ENCODE measurements at places on chromosomes 6 and 20.

DNA sequence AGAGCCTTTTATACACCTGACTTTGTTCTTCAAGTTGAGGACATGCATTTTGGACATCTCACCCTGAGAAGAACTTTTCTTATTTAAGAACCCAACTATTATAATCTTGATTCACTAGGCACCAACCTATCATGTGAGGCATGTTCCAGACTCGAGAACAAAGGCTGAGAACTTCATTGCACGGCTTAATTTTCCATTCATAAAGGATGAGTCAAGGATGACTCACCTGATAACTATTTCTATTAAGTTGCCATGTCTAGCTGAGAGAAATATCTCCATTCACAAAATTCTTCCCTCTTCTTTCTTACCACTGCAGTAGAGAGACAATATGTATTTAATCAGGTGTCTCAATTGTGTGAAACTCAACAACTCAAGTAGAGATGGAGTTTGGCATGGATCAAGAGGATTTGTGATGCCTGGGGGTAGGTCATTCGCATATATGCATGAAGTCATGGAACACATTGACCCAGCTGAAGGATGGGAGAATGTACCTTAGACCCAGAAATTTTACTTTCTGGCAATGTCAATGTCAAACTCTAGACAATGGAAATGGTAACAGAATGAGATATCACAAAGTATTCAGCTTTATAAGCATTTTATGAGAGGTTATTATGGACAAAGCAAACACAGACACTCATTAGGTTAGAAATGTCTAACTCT is 208.7 kb upstream of the PRND start:
- DNase-seq = no peak

DNA sequence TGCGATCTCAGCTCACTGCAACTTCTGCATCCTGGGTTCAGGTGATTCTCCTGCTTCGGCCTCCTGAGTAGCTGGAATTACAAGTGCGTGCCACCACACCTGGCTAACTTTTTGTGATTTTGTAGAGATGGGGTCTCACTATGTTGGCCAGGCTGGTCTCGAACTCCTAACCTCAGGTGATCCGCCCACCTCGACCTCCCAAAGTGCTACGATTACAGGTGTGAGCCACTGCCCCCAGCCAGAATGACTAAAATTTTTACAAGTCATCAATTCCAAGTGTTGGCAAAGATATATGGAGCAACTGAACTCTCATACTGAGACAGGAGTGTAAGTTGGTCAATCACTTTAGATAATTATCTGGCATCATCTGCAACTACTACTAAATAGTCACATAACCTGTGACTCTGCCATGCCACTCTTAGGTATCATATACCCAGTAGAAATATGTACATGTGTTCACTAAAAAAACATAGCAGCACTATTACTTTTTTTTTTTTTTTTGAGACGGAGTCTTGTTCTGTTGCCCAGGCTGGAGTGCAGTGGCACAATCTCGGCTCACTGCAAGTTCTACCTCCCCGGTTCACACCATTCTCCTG is 3.0 kb downstream of the EIF6 start:
- no peak for DNase-seq

DNA sequence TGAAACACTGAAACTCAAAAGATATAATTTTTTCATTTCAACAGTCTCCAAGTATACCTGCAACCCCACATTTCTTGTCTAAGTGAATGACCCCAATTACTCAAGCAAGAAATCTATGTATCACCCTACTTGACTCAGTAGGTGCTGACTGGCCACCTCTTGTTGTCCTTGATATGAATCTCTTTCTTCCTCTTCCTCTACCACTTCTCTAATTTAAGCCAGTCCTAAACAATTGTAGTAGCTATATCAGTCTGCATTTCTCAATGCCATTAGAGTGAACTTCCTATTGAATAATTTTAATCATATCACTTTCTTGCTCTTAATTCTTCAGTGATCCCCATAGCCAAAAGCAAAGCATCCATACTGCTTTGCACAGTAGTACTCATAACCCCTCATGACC is 93.2 kb downstream of the NKAIN2 start:
- DNase-seq = no peak

GRCh38 chr6:42338744-42339222 is 112.9 kb downstream of the TRERF1 start:
- DNase-seq = no peak

All from CD4-positive, alpha-beta T cell treated with Interleukin-17A for 4 hours (primary cell).